ENCODE measurements at places on chromosomes 5 and 9.

GRCh38 chr9:110502842-110503241 is 76.7 kb downstream of the SVEP1 start:
- no peak for DNase-seq

GRCh38 chr5:136054142-136055019 is 25.6 kb downstream of the TGFBI start:
- DNase-seq, result no peak

DNA sequence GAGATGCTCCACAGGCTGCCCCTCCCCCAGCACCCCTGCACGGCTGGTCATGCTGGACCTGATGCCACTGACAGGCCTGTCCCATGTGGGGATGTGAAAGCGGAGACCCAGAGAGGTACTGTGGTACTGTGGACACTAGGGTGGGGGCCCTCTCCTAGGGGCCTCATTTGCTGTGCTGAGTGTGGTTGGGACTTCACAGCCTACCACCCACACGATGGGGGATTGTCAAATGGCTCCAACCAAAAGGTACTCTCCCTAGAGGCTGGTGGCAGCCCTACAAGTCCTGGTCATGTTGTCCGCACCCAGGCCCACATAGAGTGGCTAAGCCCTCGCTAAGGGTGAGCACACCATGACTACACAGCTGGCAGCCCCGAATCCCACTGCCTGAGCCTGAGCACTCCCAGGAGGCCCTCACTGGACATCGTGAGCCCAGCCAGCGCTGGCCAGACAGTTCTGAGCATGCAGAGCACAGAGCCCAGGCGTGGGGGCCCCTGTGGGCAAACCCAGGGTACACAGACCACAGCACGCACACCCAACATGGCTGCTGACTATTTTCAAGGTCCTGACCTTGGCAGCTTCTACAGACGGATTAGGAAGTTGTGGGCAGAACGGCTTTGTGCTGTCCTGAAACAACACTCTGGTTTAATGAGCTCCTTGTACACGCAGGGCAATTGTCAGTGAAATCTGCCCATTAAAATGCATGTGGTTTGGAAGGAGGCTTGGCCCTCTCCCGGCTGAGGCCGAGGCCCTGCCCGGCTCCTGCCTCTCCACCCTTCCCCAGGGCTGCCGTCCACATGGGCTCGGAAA is 214.1 kb downstream of the HSPA4 start:
- no peak for DNase-seq

- DNase-seq, result no peak
Measured at GRCh38 chr9:92444841-92445240, 20.6 kb upstream of the OMD start.

DNA sequence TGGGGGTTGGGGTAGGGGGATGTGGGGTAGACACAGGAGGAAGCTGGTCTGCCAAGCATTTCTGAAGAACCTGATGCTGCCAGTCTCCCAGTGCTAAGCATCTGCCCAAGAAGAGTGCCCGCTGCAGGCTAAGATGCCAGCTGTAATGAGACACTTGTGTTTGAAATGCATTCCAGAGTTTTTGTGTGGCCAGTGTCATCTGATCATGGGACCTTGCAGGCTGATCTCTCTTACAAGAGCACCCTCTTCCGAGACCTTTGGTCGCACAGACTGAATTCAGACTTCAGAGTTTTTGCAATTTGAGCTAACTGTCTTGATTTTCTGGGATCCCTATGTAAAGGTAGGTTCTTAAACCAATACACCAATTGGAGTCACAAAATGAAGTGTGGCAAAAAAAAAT is 58.1 kb downstream of the DENND1A start:
- DNase-seq, result no peak

DNA sequence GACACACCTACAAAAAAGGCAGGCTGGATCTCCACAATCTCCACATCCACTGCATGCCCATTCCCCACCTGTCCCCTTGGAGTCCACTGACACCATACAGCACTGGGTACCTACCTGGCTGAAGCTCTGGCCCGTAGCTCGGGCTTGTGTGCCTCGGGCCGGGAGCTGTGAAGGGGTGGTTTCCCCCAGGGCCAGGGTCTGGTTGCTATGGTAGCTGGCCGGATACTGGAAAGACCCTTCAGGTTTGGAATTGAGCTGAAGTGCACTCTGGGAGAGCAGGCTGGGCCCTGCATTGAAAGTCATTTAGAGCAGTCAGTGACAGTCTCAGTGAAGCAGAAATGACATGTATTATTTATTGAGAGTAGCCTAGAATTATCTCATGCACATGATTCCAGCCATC is 507.3 kb downstream of the CTNND2 start:
- no peak for DNase-seq

DNA sequence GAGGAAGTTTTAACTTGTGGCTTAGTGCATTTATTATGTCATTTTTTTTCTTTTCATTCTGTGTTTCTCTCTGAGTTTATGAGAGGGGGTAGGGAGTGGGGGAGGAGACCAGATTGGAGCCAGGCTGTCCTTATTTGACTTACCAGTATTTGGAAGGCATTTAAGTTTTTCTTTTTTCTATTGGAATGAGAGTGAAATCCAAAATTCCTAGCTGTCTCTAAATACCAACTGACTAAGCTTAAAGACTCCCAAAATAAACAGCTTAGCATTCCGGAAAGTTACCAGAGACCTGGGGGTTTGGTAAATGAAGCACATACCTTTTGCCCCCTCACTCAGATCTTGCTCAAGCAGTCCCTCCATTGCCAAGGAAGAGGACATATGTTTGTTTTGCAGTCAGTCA is 581.9 kb upstream of the BRINP1 start:
- DNase-seq, result no peak

- DNase-seq, result no peak
Measured at GRCh38 chr9:116096853-116097252, 56.7 kb upstream of the PAPPA start.

- DNase-seq, result no peak
Measured at GRCh38 chr9:110864011-110864410, 174.3 kb downstream of the LPAR1 start.

DNA sequence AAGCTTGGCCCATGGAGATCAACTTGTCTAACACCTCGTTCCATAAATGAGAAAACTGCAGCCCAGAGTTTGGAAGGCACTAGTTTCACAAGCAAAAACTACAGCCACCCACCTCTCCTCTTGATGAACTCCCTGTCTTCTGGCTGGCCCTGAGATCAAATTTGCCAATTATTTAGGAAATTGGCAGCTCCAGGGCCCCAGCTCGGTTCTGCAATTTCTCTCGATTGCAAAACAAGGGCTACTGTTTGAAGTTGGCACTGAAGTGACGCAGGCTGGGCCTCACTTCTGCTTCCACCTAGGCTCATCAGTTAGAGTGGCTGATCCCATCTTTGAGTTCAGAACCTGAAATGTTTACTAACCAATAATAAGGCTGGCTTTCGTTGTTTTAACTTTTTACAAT is 3.7 kb upstream of the GPX3 start:
- no peak for DNase-seq

DNA sequence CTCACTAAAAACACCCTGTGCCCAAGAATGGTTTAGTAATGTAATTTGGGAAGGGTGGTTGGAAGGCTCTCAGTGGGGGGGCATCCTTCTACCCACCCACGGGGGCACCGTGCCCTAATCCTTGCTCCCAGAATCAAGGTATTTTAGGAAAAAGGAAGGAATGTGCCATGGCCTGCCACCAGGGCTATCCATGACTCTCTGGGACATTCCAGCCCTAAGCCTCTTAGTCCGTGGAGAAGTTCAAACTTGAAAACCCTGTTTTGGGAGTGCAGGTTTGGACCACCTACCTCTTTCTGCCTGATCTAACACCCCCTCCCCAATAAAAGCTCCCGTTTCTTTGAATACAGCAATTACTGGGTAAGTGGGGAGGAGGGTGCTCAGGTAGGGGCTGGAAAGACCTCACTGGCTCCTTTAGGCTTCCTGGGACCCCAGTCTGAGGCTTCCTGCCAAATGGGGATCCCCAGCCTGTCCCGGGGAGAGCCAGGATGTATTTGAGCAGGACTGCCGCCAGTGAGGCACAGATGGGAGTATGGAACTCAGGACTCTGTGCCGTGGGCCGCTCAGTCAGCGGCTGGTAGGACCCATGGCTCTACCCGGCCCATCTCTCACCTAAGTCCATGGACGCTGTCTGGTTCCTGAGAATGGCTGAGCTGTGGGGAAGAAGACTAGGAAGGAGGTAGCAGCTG is 3.6 kb upstream of the PITX1 start:
- DNase-seq, result no peak

- DNase-seq, result no peak
Measured at GRCh38 chr9:98375138-98375726, 119.8 kb upstream of the TBC1D2 start.

GRCh38 chr5:126354012-126354857 is 69.0 kb upstream of the GRAMD2B start:
- no peak for DNase-seq
